ENCODE measurements at places on chromosomes 4 and X.

DNA sequence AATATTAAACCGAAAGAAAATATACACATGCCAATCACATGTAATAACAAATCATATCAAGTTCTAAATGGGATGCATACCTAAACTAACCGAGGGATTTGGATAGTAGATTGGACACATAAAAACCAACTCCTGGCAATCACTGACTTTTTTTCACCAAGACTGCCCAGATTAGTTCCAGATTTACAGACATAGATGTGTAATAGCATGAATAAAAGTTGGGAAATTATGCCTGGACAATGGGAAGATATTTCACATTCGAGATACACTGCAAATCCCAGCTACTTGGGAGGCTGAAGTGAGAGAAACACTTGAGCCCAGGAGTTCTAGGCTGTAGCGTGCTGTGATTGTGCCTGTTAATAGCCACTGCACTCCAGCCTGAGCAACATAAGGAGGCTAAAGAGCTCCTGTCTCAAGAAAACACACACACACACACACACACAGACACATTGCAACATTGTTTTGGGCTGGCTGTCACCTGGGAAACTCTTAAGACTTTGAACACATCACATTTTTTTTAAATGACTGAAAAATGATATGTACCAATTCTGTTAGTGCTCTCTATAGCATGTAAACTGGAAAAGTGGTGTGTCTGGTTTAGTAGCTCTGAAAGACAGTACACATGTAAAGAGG lies 5.7 kb downstream of the RAB40A start:
- DNase-seq: no peak

- DNase-seq: no peak
These were observed 105.9 kb downstream of the CT47B1 start for GRCh38 chrX:120769576-120770341.

GRCh38 chrX:51606446-51606845 lies 12.3 kb downstream of the CENPVL3 start:
- DNase-seq: no peak

GRCh38 chr4:61805979-61806378 lies 605.9 kb downstream of the ADGRL3 start:
- no peak for DNase-seq

DNA sequence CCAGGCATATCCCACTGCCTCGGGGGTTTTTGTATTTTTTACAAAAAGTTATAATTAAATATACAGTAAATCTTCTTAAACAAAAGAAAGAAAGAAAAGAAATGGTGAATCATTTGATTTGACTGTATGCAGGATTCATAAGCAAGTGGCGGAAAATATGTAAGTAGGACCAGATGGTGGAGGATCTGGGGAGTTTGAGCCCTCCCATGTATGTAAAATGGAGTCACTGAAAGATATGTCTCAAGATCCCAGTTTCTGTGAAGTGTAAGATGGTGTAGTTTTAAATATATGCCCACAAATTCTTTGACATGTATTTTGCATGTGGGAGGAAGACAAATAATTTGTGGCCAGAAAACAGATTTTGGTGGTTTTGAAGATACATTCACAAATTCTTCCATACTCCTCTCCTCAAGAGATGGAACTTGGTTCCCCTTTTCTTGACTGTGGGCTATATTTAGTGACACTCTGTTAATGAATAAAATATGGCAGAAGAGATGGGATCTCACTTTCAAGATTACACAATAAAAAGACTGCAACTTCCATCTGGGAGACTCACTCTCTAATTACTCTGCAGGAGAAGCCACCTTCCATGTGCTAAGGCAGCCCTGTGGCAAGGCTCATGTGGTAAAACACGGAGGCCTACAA lies 133.6 kb upstream of the S100G start:
- no peak for DNase-seq

DNA sequence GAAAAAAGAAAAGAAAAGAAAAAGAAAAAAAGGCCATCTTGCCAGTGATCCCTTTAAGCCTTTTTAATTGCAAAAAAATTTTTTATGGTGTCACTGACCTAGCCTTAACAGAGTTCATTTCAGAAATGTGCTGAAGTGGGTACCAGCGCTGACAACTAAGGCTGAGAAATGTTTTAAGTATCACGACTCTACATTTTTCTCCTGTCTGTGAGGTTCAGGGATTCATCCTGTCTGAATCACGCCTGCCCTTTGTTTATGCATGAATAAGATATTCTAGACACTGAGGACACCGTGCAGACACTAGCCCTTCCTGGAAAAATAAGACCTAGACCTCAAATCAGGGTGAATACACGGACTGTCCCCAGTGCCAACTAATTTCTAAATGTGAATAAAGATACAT lies 154.4 kb upstream of the NOCT start:
- DNase-seq: no peak

- no peak for DNase-seq
These were observed 33.1 kb downstream of the TET2 start for GRCh38 chr4:105179539-105180401.

DNA sequence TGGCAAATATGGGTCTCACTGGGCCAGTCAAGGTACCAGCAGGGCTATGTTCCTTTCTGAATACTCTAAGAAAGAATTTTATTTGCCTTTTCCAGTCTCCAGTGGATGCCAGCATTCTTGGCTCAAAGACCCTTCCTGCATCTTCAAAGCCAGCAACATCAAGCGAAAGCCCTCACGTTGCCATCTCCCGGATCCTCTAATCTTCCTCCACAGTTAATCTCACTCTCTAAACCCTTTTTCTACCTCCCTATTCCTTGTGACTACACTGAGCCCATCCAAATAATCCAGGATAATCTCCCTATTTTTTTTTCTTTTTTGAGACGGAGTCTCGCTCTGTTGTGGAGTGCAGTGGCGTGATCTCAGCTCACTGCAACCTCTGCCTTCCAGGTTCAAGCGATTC lies 23.4 kb downstream of the RFC1 start:
- no peak for DNase-seq

GRCh38 chrX:79556800-79557199 lies 189.7 kb upstream of the ITM2A start:
- DNase-seq: no peak

DNA sequence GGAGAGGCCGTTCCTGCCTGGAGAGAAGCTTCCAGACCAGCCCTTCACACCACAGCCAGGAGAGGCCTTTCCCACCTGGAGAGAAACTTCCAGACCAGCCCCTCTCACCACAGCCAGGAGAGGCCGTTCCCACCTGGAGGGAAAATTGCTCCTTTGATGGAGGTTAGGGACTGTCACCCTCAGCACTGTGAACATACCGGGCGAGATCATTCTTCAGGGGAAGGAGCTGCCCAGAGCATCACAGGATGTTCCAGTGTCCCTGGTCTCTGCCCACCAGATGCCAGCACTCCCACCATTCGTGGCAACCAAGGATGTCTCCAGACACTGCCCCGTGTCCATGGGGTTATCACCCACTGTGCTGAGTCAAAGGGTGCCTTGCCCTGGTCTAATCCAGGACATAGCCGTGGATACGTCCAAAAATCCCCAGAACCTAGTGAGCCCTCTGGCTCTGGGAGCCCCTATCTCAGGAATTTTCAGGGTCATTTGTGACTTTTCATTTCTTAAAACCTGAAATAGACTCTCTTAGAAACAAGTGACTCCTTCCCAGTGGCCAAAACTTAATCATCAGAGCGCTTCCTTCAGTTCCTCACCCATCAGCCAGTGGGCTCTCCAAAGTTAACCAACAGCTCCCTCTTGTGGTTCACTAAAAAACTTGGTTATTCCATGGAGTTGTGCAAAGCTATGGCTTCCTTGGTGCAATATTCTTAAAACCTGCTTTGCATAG lies 80.2 kb downstream of the CRMP1 start:
- no peak for DNase-seq

- DNase-seq: no peak
These were observed 667.7 kb upstream of the IGFBP7 start for GRCh38 chr4:57777876-57778275.

Measured in stimulated activated CD4-positive, alpha-beta T cell treated with anti-CD3 and anti-CD28 coated beads, Interleukin-15, amount 100 ng/mL, for 48 hours (primary cell).